Activated CD4-positive, alpha-beta T cell treated with anti-CD3 and anti-CD28 coated beads, Interleukin-2, Interleukin-6, amounts not matched to agents 100 ng/mL and 50 ng/mL, durations not matched to agents 16 hours and 8 hours (primary cell): ENCODE measurements at places on chromosomes 7 and 10.

DNA sequence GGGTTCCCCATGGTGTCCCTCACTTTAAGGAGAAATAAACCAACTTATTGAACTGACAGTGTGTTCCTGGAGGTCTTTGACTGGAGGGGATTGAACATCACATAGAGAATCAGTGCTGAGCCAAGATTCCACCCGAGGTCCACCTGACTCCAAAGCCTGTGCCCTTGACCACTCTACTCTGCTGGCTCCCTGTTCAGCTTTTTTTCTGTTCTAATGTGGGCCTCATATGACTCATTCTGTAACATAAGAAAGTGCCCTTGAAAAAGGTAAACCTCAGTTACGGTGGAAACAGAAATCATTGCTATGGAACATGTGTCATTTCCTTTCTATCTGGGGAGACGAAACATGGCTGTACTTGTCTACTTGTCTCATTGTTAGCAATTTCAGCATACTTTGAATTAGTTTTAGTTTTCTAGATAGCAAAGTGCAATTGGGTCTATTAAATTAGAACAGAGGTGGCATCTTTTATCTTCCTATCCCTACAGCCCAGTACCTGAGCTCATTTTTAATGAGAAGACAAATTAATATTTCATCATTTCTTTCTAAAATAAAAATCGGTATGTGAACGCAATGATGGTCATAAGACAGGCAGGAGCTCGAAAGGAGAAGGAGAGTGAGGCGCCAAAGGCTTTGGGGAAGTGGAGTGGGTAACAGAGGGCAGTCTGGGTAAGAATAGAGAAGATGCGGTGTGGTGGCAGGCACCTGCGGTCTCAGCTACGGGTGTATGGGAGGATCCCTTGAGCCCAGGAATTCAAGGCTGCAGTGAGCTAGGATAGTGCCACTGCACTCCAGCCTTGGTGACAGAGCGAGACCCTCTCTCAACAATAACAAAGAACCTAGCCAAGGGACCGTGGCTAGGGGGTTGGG, 1.5 kb downstream of the GSDME start:
- peak; percentile 78 for DNase-seq

DNA sequence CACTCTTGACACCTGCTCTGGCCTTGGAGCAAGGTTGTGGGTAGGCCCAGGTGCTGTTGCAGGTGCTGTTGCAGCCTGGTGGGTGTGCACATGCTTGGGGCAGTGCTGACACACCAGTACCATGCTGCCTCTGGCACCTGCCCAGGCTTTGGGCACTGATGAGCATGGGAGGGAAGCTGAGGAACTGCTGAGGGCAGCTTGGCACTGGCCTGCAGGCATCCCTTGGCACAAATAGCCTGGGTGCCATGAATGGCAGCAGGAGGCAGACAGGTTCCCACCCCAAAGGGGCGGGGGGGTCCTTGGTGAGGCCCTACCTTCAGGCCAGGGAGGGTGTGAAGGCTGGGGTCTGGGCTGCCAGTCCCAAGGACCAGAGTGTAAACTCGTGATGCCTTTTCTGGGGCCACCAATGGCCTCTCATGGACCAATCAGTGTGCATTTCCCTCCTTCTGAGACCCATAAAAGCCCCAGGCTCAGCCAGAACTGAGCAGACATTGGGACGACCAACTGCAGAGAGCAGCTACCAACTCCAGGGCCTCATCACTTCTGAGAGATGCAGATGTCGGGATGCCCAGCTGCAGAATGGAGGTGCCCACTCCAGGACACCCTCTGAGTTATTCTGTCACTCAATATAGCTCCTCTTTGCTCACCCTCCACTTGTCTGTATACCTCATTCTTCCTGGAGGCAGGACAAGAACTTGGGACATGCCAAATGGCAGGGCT, 547.4 kb downstream of the ZWINT start:
- no peak for DNase-seq

GRCh38 chr10:72353028-72353964, 1.4 kb downstream of the DNAJB12 start:
- DNase-seq: no peak

- no peak for DNase-seq
Observed at GRCh38 chr7:11689096-11689495, 142.9 kb downstream of the THSD7A start.

DNA sequence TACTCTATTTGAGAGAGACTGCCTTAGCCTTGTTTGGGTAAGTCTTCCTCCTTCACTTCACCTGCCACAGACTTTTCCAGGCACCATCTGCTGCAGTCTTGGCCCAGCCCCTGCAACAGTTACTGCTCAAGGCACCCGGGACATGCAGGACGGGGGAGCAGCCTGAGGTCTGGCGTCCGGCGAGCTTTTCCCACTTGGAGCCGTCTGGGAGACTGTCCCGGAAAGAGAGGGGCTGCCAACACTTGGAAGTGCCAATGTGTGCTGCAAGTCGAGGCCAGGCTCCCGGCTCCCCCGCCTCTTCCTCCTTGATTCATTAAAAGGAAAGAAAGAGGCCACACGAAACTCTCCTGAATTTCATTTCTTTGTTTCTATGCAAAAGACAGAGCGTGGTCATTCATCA, 13.7 kb downstream of the HTRA1 start:
- DNase-seq: no peak
